T follicular helper cell (primary cell): ENCODE measurements at places on chromosomes 6 and 20.

- no peak for DNase-seq
Observed at GRCh38 chr6:142481466-142481865, 179.7 kb downstream of the ADGRG6 start.

DNA sequence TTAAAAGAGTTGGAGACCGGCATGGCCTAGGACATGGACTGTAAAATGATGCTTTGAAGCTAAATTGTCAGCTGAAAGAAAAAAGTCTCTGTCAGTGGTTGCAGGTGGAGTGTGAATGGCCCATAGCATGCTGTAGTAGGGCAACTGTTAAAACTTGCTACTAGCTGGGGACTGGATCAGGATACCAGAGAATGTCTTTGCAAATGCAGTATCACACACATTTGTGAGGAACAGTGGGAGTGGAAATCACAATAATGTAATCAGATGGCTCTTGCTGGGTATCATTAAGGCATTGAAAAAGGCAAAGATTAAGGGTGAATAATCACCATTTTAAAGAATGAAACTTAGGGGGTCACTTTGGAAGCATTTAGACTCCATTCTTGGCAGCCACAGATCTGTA lies 737.9 kb downstream of the EYS start:
- no peak for DNase-seq

- DNase-seq: no peak
Observed at GRCh38 chr6:18388942-18389341, 1.8 kb downstream of the RNF144B start.

DNA sequence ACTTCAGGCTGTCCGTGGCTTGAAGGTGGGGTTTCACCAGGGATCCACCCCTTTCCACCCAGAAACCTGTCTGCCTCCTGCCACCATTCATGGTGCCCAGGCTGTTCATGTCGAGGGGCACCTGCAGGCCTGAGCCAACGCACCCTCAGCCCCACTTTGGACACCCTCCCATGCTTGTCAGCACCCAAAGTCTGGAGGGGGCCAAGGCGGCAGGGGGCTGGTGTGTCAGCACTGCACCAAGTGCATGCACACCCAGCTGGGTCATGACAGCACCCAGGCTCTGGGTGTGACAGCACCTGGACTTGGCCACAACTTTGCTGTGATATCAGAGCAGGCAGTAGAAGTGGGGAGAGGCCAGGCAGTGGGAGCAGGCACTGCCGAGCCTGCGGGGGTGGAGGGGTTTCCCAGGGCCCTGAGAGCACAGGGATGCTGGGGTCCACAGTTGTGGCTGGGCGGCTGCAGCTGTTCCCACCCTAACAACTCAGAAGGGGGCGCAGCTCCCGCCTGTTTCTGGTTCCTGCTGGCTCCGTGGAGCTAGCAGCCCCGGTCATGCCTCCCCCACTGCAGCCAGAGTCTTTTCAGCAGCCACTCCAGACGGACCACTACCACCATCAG lies 33.3 kb upstream of the GRM4 start:
- no peak for DNase-seq

DNA sequence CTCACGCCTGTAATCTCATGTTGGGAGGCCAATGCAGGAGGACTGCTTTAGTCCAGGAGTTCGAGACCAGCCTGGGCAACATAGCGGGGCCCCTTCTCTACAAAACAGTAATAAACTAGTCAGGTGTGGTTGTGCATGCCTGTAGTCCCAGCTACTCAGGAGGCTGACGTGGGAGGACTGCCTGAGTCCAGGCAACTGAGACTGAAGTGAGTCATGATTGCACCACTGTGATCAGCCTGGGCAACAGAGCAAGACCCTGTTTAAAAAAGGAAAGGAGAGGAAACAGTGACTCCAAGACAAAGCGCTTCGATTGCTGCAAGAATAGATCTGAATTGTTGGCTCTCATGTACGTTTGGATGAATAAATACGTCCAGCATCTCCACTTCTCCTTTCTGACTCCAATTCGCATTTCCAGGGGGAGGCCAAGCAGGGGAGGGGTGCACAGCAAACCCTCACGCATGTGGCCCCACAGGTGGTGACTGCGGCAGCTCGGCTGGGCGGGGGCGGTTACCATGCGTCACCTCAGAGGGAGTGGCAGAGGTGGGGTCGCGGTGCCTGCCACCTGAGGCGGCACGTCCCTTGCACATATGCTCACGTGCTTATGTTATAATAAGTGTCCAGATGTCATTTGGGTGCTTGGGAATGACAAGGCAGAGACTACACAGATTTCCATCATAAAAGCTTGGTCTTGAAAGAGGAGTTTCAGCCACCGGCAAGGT lies 95.1 kb upstream of the MPC1 start:
- DNase-seq: no peak
